ENCODE measurements at places on chromosomes 5 and 9.

DNA sequence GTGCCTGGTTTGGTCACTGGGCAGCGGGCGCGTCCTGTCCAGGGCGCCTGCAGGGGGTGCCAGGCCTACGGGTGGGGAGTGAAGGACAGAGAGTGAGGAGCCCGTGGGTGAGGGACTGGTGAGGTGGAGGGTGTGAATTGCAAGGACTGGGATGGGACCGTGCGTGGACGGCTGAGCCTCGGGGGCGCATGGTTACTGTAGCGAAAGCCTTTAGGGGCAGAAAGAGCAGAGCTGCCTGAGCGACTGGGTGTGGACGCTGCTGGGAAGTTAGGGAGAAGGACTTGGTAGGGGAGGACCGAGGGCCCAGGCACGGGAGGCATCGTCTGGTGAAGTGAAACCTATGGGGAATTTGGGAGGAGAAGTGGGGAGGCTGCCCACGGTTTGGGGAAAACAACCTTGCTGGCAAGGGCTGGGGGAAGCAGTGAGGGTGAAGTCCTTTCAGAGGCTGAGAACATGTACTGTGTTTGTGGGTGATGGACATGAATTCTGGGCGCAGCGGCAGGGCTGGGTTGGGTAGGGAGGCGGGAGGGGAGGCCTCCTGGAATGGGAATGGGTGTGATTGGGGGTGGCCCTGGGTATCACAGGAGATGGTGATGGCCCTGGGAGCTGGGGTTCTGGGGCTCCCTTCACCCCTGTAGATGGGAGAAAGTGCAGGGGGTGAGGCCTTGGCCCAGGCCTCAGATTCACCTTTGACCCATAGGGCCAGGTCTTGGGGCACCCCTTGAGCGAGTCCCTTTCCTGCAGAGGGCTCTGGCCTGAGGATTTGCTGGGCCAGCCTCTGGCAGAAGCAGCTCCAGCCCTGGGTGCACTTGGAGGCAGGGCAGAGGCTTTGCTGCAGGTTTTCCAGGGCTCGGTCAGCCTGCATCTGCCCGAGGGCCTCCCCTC, 1.7 kb upstream of the TOR4A start:
- DNase-seq: no peak

GRCh38 chr5:39370555-39371366, 6.5 kb upstream of the C9 start:
- no peak for DNase-seq

DNA sequence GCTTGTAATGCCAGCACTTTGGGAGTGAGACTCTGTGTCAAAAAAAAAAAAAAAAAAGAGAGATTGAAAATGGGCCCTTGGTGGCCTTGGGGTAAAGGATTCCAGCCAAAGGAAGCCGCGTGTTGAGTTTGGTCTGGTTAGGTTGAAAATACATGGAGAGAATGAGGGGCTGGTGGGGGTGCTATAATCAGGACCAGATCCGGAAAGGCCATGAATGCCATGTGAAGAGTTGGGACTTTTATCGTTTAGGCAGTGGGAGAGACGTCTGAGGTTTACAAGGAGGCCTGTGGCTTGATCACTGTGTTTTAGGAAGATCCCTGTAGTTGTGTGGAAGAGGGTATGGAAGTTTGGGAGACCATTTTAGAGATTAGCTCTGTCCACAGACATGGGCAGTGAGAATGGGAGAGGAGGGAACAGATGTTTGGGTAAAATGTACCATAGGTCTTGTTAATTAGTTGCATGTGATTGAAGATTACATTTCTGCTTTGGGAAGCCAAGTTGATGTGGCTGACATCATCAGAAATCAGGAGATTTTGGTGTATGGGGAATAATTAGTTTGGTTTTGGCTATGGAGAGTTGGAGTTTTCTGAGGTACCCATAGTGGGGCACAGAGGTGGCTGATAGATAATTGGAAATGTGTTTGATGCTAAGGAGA, 3.5 kb downstream of the MSANTD3 start:
- DNase-seq: no peak

DNA sequence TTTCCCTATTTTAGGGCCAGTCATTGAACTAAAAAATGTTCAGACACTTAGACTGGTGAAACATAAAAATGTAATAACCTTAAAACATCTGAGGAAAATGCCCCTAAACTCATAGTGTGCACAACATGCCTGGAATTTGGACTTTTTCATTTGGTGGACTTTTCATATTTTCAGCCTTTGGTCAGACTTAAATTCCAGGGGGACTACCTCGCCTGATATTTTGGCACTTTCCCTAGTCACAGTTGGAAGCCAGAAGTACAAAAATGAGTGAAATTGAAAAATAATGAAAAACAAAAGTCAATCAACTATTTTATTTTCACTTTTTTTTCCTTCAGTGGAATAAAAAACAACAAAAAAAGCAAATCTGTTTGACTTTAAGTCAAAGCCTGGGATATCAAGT, 256.2 kb downstream of the ACTL7B start:
- no peak for DNase-seq

- DNase-seq: no peak
Observed at GRCh38 chr9:94017939-94018531, 62.9 kb upstream of the BARX1 start.

GRCh38 chr5:131973089-131973712, 27.7 kb upstream of the MEIKIN start:
- no peak for DNase-seq

DNA sequence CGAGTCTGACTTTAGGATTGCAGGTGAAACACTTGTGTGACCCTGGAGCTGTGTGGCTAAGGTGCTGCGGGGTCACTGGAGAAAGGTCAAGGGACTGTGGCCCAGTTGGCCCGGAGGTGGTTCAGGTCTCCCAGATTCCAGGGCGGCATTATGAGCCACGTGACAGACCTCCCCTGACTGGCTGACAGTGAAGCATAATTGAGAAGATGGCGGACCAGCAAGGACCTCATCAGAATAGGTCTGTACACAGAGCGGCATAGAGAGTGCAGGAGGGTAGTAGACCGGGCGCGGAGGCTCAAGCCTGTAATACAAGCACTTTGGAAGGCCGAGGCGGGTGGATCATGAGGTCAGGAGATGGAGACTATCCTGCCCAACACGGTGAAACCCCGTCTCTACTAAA, 815 bp upstream of the ODF2 start:
- DNase-seq: no peak

DNA sequence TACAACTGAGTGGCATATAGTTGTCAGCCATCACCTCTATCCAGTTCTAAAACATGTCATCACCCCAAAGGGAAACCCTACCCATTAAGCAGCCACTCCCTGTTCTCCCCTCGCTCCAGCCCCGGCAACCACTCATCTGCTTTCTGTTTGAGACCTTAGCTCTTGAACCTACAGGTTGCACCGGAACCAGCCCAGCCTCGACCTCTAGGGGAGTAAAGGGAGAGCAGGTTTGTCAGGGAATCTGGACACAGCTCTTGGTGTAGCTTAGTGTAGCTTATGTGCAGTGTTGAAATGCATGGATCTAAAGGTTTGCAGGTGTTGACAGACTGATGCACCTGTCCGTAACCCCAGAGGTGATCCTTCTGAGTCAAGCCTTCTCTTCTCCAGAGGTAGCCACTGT, 30.0 kb downstream of the NEURL1B start:
- DNase-seq: no peak

DNA sequence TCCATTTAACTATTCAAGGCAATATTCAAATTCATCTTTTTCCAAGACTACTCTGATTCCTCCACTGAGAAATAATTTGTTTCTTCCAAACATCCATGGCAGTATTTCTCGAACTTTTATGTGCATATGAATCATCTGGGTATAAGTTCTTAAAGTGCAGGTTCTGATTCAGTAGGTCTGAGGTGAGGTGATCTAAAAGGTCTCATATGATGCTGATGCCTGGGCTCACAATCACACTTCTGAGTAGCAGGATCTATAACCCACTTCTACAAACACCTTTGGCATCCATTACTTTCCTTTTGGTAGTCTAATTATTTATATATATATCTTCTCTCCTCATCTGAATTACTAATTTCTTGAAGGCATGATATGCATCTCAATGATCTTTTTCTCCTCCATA, 7.2 kb downstream of the ERP44 start:
- DNase-seq: no peak

DNA sequence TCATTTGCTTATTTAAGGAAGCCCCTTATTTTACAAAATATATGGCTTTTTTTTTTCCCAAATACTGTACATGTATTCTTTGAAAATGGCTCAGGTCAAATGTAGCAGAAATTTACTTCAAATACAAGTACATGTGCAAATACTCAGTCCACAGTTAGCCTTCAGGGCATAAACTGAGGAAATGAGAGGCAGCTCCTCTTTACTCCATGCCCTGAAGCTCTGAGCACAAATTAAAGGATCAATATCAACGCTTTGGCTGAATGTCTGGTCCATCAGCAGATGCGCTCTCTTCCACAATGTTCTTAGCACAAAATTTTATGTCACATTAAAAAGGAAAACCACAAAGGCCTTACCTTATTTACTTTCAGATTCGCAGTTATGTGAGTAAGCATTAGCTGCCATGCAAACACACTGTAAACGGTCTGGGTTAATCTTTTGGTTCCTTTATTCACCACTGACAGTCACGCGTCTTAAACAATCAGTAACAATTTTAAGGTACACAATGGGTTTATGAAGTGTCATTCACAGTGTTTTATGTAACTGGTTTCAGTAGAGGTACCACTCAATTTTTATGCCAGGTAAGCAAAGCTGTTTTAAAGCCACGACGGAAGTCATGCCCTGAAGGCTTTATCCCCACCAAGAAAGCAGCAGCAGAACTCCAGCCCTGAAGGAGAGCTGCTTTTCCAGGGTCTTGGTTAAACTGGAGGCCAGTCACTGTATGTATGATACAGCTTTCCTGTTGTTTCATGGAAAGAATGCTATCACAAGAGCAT, 103.4 kb downstream of the OTULIN start:
- no peak for DNase-seq

DNA sequence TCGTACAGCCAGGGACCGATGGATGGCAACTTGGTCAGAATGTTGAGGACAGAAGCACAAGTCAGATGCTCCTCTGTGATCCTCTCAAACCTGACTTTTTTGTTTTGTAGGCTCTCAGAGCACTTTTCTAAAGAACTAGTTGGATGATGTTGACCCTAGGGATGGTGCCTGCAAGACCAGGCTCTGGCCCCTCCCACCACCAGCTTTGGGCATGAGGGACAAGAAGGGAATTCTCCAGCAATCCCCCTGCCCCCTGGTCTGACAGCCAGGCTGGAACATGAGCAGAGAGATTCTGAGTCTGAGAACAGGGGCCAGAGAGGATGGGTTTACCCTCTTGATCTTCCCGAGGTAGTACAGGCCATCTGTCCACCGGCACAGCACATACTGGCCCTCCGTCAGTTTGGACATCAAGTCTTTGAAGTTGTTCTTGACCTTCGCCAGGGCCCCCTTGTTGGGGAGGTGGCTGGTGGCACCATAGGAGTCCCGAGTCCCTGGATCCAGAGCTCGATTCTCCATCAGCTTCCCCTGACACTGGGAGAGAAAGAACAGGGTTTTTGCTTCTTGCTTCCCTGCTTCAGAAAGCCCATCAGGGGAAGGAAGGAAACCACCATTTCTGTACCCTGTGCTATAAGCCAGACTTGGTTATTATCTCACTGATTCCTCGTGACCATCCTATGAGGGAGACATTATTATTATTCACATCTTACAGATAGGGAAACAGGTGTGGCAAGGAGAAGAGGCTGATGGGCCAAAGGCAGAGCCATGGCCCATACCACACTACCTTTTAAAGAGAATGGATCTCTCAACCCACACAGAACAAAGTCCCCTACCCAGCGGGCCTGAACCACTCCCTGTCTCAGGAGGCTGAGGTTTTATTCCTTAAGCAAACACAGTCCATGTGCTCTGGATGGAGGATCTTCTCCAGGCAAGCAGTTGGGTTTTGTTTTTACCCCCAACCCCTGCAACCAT, 2.5 kb downstream of the PHF19 start:
- no peak for DNase-seq

- DNase-seq: no peak
Observed at GRCh38 chr5:83337453-83338035, 134.0 kb upstream of the VCAN start.

GRCh38 chr5:6686915-6687409, 26.3 kb upstream of the TENT4A start:
- DNase-seq: no peak

- no peak for DNase-seq
Observed at GRCh38 chr9:85700330-85700729, 41.4 kb downstream of the AGTPBP1 start.

DNA sequence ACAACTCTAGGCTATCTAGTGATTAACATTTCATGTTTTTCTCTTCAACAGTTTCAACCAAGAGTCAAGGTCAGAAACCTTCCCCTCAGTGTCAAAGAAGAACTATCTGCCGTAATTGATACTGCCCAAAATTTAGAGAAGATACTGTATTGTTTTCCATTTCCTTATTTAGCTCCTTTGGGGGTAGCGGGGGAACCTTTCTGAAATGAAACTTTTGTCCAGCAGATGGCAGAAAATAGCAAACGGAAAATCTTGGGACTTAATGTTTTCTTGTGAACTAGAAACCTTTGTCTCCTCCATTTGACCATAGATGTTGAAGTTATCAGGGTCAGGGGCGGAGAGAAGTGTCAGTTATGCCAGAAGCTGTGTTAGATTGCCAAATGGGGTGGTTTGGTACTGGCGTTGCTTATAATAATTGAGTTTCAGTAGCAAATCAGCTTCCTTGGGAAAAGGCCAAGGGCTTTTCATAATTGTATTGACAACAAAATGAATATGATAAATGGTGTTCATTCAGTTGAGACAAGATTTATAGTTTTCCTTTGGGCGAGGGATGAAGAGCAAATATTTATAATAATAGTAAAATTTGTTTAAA, 101.7 kb upstream of the TLX3 start:
- no peak for DNase-seq

DNA sequence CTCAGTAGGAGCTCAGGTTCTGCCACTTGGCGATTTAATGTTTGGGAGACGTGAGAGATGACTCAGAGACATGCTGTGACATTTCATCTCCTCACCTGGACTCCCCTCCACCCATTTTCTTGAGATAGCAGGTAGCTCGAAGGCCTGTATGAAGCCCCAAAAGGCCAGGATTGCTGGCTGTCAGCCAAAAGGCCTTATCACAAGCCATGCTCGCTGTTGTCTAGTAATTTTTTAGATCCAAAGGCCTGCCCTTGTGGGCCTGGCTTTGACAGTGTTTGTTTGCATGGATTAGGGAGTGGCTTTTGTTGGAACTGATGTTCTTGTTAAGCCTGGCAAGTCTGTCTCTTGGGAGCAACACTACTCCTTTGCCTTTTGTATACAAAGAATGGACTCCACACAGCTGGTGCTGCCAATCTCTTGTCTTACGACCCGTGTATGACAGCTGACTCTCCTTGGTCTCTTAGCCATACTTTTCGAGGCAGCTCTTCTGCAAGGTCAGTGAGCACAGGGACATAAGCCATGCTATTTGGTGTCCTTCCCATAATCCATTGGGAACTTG, 22.7 kb downstream of the CAVIN4 start:
- no peak for DNase-seq

All from esophagus squamous epithelium (tissue), 5 donors.